ENCODE measurements at places on chromosomes 11 and 22.

- no peak for DNase-seq
Measured at GRCh38 chr11:77039491-77040400, 5.5 kb downstream of the B3GNT6 start.

GRCh38 chr11:35850191-35850590 lies 93.7 kb upstream of the LDLRAD3 start:
- no peak for DNase-seq

- no peak for DNase-seq
Measured at GRCh38 chr11:11531131-11531908, 90.5 kb downstream of the GALNT18 start.

DNA sequence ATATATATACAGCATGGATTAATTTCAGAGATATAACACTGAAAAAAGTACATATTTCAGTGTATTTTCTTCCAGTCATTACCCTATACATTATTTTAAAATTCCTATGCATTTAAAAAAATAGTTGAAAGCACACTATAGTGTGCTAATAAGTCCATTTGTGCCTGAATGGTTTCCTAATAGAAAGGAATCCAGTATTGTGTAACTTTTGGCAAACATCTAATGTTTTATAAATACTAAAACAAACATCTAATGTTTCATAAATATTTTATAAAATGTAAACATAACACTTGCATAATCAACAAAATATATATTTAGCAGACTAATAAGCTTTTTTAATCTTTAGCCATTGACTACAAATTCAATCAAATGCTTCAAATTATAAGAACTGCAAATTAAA lies 126.6 kb upstream of the FIBIN start:
- DNase-seq, result no peak

- DNase-seq, result no peak
Measured at GRCh38 chr11:28877340-28877739, 769.2 kb downstream of the METTL15 start.

- DNase-seq, result no peak
Measured at GRCh38 chr22:17807578-17808410, 33.5 kb upstream of the BID start.

- DNase-seq, result no peak
Measured at GRCh38 chr11:1978720-1979473, 18.7 kb downstream of the H19 start.

DNA sequence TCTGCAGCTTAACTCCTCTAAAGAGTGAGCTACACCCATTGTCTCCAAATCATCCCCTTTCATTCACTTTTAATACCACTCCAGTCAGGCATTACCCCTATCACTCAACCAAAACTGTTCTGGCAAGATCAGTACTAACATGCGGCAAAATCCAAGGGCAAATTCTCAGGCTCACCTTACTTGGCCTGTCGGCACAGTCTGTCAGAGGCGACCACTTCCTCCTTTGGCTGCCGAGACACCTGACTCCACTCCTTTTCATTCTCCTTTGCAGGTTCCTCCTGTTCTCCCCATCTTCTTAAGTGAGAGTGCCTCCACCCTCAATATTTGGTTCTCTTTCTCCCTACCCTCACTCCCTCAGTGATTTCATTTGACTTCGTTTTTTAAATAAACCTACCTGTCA lies 4.2 kb downstream of the C11orf91 start:
- no peak for DNase-seq

GRCh38 chr11:126437731-126438130 lies 82.2 kb downstream of the ST3GAL4 start:
- no peak for DNase-seq

GRCh38 chr11:74226907-74227306 lies 55.8 kb downstream of the PPME1 start:
- DNase-seq, result no peak

DNA sequence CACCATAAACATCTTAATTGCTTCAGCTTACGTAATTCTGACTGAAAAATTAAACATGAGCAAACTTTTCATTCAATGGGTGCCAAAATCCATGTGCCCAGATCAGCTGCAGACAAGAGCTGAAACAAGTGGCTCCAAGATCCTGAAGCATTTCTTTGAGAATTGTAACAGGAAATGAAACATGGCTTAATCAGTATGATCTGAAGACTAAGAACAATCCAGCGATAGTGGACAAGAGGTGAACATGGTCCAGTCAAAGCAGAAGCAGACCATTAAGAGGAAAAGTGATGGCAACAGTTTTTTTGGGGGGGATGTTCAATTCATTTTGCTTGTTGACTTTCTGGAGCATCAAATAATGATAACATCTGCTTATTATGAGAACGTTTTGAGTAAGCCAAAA lies 1964.5 kb upstream of the RAG2 start:
- DNase-seq, result no peak

GRCh38 chr11:120928627-120929026 lies 95.3 kb upstream of the TBCEL start:
- DNase-seq, result no peak

DNA sequence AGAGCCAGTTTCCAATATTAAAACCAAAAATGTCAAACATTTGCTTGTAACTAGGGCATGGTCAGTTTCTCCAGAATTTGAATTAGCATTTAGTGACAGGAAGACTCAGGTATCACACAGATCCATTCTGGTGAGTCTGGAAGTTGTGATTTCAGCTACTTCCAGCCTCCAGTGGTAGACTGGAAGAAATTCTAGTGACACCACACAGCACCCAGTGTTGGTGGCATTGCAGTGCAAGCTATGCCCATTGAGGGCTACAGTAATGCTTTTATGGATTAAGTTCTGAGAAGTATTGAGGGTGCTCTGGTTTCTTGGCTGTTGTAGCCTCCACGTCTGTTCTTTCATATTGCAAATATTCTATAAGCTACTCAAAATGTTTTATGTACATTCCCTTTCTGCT lies 31.4 kb upstream of the MMP20 start:
- DNase-seq, result no peak

DNA sequence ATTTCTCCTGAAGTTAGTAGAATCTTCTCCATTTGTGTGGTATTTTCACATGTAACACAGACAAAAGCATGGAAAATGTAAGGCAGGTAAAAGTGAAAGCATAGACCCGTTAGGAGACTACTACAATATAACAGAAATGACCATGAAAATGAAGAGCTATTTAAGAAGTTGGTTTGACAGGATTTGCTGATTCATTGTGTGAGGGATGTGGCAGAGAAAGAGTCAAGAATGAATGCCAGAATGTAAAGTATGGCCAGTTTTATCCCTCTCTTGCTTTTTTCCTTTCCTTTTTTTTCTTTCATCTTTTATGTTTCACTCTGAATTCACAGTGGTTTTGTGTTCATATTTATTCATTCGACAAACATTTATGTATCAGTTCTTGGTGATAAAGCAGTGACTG lies 115.9 kb downstream of the ARFGAP2 start:
- DNase-seq, result no peak

- DNase-seq, result no peak
Measured at GRCh38 chr11:118156531-118157185, 4.0 kb upstream of the SCN4B start.

GRCh38 chr11:31780480-31780971 lies 30.6 kb downstream of the PAX6 start:
- DNase-seq, result no peak

DNA sequence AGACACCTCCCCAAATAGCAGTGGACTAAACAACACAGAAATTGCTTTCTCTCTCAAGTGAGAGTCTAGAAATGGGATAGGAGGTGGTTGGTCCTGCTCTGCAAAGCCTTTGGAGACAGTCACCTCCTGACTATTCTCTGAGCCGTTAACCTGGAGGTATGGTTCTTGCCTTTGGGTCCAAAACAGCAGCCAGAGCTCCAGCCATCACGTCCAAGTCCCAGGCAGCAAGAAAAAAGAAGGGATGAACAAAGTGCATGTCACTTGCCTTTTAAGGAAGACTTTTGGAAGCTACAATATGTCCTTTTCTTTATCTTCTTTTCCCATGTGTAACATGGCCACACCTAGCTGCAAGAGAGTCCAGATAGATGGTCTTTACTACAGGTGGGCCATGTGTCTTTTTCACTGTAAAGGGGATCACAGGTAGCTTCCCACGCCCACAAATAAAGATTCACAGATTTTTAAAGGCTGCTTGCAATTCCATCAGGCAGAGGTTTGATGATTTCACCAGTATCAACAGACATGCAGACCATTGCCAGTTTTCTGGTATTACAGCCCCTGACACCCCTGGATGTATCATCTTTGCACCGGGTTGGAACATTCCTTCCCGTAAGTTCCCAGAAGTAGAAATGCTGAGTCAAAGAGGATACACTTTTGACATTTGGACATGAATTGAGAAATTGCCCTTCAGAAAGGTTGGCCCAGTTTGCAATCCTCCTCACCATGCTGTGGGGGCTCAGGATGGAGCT lies 66.0 kb downstream of the MYEOV start:
- DNase-seq, result no peak

DNA sequence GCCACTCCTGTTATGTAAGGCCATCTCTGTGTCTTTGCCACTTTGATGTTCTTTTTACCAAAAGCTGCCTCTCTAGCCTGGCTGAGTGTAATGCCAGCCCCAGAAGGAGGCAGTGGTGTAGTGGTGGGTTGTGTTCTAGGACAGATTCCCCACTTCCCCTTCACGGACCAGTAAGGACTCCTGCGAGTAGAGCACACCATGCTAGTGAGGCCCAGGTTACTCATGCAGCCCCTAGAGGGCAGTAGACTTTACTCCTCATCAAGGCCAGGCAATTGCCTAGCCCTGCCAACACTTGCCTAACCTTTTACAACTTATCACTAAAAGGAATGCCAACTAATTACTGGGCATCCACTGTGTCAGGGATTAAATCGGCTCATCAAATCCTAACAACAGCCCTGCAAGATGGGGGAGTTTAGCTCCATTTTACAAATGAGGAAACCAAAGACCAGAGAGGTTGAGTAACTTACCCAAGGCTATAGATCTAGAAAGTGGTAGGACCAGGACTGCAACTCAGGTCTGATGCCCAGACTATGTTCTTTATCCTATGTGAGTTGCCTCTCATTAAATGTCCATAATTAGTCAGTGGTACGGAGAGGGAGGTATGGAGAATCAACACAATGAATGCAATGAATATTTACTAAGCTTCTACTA lies 75.3 kb downstream of the APIP start:
- DNase-seq, result no peak

- peak; percentile 46 for DNase-seq
Measured at GRCh38 chr22:26656891-26657851, at the start of gene MIAT. TSS of gene MIAT (plus strand) at chr22:26657588.

DNA sequence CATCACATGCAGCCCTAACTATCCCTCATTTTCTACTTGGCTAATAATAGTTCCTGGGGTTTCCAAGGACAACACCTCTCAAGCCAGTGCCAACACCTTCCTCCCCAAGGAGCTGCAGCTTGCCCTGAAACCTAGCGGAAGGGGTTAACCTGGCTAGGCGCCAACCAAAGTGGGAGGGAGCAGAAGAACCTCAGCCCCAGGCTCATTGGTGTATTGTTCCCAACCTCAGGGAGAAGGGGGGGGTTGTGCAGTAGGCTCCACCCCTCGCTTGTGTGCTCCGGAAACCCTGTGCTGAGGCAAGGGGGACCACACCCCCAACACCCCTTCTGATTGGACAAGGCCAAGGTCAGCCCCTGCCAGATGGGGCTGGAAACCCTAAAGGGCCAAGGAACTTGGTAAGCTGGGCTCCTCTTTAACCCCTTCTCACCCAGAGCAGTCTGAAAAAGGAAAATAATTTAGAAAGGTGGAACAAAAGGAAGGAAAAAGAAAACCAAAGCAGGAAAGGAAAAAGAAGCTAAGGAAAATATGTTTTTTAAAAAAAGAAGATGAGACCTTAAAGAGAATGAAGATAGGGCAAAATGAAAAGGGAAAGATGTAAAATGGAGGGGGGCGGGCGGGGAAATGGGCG lies 2.5 kb downstream of the MTA2 start:
- peak; percentile 80 for DNase-seq

- no peak for DNase-seq
Measured at GRCh38 chr11:110438017-110438416, 8.3 kb downstream of the FDX1 start.

DNA sequence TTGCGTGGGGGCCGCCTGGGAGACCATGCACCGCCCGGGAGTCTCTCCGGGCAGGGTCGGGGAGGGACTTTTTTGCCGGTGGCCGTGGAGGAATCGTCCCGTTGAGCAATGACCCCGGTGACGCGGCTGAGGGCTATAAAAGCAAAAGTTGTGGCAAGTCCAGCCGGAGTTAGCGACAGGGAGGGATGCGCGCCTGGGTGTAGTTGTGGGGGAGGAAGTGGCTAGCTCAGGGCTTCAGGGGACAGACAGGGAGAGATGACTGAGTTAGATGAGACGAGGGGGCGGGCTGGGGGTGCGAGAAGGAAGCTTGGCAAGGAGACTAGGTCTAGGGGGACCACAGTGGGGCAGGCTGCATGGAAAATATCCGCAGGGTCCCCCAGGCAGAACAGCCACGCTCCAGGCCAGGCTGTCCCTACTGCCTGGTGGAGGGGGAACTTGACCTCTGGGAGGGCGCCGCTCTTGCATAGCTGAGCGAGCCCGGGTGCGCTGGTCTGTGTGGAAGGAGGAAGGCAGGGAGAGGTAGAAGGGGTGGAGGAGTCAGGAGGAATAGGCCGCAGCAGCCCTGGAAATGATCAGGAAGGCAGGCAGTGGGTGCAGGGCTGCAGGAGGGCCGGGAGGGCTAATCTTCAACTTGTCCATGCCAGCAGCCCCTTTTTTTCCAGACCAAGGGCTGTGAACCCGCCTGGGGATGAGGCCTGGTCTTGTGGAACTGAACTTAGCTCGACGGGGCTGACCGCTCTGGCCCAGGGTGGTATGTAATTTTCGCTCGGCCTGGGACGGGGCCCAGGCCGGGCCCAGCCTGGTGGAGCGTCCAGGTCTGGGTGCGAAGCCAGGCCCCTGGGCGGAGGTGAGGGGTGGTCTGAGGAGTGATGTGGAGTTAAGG lies at the start of gene NEAT1:
NEAT1 (plus strand) TSS at position 166 of the 883 bp plus-strand sequence.
- DNase-seq, result peak; percentile 30

- DNase-seq, result no peak
Measured at GRCh38 chr11:38842991-38843390, 2245.0 kb upstream of the RAG2 start.

- DNase-seq, result no peak
Measured at GRCh38 chr11:81673001-81673400, 1060.7 kb downstream of the FAM181B start.

DNA sequence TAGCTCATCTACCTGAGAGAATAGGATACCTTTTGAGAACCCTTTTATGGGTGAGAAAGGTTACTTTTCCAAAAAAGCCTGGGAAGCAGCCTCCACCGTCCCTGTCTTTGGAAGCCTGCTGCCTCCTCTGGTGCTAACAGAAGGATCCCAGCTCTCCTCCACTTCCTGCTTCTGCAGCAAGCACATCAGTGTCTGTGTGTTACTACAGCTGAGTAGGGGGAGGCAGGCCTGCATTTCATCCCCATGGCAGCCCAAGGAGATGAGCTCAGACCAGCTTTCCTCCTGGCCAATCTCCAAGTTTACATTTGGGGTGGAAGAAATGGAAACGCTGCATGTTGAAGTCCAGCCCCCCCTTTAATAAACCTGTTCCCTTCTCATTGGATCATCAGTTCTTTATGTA lies 7.4 kb upstream of the CCDC34 start:
- DNase-seq, result no peak
